Stimulated activated CD8-positive, alpha-beta memory T cell treated with anti-CD3 and anti-CD28 coated beads, Interleukin-15, amount 100 ng/mL, for 1 hour (primary cell): ENCODE measurements at places on chromosomes 2 and 18.
A peak's percentile ranks its signal among the peaks of the same experiment; 100 is the strongest.

DNA sequence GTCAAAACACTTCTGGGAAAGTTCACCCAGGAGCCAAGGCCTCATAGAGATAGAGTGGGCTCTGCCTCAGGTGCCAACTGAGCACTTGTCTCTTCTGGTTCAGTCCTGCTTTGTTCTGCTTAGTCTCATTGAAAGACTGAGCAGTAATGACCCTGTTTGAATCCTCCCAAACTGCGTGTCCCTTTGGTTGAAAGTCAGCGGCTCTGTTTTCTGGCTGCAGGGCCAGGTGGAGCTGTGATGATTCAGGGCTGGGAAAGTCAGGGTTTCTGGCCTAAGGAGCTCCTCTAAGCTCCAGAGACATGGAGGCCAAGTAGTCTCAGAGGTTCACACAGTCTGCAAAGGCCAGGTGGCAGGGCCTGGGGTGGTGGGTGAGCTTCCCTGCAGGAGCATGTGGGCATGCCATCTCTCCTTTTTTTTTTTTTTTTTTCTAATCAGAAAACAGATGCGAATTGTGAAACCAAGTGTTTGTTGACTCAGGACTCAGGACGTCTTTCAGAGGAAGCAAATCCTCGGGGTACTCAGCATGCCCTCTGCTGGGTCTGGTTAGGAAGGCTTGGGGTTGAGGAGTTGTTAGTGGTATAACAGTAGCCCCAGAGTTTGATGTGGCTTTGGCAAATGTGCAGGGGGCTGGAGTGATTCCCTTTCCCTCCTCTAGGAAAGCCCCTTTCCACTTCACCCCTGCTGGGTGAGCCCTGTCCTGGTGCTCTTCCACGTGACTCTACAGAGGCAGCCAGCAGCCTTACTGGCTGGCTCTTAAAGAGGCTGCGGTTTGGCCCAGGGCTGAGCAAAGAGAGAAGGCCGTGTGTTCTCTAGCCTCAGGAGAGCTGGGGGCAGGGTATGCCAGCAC, 38.3 kb downstream of the TMEM17 start:
- DNase-seq, result no peak

DNA sequence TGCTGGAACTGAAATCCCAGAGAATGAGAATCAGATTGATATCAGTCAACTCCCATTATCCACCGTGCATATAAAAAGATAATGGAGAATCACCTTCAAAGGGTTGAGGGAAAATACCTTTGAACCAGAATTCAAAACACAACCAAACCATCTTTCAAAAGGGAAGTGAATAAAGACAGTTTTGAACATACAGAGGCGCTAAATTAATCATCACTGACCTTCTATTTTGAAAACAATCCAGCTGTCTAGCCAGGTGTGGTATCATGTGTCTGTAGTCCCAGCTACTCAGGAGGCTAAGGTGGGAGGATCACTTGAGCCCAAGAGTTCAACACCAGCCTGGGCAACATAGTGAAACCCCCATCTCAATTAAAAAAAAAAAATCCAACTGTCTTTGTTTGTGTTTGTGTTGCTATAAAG, 63.6 kb downstream of the TRABD2A start:
- DNase-seq, result no peak

GRCh38 chr2:189273734-189274133, 94.2 kb upstream of the COL5A2 start:
- DNase-seq, result no peak

- DNase-seq, result no peak
Measured at GRCh38 chr2:104598636-104599035, 255.3 kb upstream of the POU3F3 start.

GRCh38 chr2:173090973-173091660, 15.5 kb downstream of the MAP3K20 start:
- DNase-seq, result no peak

GRCh38 chr2:179917272-179917671, 55.9 kb upstream of the ZNF385B start:
- no peak for DNase-seq

GRCh38 chr2:204913312-204913711, 368.0 kb downstream of the PARD3B start:
- no peak for DNase-seq

- no peak for DNase-seq
Measured at GRCh38 chr18:8865934-8866333, 160.6 kb downstream of the MTCL1 start.

DNA sequence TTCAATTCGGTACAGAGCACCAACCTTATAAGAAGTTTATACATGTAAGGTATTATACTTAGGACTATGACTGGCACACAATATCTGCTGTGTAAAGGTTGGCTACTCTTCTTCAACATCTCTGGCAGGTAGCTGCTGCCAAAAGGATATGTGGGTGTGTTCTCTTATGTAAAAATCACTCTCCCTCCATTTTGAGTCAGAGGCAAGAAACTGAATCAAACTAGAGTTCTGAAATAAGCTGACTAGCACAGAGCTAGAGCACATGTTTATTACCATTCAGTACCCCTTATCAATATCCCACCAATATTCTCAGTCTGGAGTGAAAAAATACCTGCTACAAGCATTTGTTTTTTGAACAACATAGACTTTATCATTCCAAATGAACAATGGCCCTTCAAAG, 38.0 kb upstream of the PCBP1 start:
- no peak for DNase-seq

DNA sequence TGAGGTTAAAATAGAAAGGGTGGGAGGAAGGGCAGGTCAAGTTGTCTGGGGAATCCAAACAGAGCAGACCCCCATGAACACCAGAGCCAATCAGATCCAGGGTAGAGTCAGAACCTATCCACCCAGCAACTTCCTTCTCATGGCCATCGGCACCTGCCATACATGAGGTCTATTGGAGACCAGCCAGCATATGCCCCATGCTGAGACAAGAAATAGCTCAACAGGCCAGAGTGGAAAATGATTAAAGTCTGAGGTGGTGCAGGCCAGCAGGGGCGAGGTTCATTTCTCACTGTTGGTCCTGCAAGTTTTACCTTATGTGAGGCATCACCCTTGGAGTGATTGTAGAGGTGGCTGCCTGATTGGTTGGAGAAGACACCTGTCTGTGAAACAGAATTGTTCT, 89.2 kb downstream of the LONRF2 start:
- DNase-seq, result no peak

GRCh38 chr2:134144081-134144596, 109.7 kb upstream of the MGAT5 start:
- DNase-seq, result no peak

DNA sequence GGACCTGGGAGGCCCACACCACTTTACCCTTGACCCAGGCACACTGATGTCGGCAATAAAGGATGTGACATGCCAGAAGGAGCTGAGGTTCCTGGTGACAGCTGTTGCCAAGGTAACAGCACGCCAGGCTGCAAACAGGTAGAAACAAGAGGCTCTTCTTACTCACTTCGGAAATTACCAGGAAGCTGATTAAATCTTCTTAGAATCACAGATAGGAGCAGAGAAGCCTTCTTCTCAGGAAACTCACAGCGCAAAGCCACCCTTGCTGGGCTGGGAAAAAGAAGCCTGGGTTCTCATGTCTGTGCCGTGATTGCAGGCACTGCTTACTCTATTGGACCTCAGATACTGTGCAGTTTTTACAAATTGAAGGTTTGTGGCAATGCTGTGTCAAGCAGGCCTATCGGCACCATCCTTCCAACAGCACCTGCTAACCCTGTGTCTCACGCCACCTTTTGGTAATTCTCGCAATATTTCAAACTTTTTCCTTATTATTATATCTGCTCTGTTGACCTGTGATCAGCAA, 61.0 kb upstream of the TAF1B start:
- DNase-seq, result peak; percentile 33

DNA sequence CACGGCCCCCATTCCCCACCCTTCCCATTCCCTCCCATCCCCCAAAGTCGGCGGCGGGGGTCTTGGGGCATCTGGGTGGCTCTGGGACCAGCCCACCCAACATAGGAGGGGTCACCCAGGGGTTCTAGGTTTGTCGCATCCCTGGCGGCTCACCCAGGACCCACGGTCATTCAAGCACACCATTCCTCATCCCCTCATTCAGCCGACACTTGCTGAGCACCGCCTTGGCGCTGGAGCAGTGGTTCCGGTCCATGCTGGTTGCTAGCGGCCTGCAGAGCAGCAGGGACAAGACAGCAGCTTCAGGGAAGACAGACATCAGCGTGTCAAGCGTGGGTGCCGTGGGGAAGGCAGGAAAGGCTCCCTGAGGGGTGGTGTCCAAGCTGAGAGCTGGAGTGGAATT, 50.5 kb upstream of the OTOS start:
- DNase-seq, result no peak

DNA sequence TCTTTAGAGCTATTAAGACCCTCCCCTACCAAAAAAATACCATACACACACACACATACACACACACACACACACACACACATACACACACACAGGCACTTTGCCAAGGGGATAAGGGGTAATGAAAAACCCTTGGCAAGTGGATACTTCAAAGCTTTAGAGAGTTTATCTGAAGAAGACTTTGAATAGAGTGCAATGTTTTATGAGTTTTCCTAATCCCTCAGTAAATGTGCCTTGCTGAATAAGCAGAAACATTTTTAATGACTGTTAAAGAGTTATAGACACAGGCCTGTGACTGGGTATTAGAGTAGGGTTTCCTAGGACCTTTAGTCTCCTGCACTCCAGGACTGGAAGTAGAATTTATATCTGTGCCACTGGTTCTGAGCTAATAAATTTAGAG, 75.5 kb upstream of the CTAGE1 start:
- no peak for DNase-seq

- DNase-seq, result no peak
Measured at GRCh38 chr18:906416-907114, 1.9 kb downstream of the ADCYAP1 start.

GRCh38 chr2:113863144-113863543, 26.7 kb upstream of the ACTR3 start:
- DNase-seq, result no peak

DNA sequence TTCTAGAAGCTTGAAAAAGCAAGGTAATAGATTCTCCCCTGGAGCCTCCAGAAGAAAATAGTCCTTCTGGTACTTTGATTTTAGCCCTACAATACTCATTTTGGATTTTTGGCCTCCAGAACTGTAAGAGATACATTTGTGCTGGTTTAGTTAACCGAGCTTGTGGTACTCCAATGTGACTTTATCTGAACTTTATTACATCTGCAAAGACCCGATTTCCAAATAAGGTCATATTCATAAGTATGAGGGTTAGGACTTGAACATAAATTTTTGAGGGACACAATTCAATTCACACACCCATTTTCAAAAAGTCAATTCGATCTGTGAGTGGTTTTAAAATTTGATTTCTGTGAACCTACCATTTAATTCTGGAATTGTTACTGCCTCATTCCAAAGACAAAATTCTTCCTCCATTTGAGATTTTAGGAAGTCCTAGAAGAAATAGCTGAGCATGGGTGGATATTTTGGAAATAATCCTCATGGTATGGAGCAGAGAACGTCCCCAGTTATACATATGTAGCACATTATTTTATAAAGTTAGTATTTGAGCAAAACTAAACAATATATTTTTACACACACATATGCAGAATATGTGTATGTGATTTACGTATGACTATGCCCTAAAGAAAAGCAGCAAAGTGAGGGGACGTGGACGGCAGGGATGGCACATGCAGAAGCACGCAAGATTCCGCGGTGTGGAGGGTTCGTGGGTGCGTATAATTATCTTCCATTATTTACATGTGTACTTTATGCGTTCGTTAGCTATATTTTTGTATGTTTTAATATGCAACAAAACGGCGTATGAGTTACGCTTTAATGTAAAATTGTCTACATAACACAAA, 905 bp upstream of the NUP35 start:
- no peak for DNase-seq

- no peak for DNase-seq
Measured at GRCh38 chr2:200279857-200280256, 26.6 kb upstream of the SPATS2L start.

- no peak for DNase-seq
Measured at GRCh38 chr2:208363485-208363884, 43.1 kb upstream of the PTH2R start.
